NCI-H2171 treated with DMSO at 0.1 percent for 48 hours (cell line): ENCODE measurements at places on chromosomes 7 and 10.

GRCh38 chr7:294440-295154 lies 4.6 kb downstream of the FOXL3 start:
- DNase-seq, result no peak

DNA sequence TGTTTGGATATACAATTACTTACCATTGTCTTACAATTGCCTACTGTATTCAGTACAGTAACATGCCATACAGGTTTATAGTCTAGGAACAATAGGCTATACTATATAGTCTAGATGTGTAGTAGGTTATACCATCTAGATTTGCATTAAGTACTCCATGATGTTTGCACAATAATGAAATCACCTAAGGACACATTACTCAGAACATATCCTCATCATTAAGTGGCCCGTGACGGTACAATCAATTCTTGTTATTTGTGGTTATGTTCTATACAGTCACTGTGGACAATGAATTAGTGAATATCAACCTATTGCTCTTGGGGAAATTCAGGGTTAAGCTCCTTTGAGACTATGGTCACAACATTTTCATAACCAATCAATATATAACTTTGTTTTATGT lies 75.6 kb downstream of the MICU1 start:
- no peak for DNase-seq

DNA sequence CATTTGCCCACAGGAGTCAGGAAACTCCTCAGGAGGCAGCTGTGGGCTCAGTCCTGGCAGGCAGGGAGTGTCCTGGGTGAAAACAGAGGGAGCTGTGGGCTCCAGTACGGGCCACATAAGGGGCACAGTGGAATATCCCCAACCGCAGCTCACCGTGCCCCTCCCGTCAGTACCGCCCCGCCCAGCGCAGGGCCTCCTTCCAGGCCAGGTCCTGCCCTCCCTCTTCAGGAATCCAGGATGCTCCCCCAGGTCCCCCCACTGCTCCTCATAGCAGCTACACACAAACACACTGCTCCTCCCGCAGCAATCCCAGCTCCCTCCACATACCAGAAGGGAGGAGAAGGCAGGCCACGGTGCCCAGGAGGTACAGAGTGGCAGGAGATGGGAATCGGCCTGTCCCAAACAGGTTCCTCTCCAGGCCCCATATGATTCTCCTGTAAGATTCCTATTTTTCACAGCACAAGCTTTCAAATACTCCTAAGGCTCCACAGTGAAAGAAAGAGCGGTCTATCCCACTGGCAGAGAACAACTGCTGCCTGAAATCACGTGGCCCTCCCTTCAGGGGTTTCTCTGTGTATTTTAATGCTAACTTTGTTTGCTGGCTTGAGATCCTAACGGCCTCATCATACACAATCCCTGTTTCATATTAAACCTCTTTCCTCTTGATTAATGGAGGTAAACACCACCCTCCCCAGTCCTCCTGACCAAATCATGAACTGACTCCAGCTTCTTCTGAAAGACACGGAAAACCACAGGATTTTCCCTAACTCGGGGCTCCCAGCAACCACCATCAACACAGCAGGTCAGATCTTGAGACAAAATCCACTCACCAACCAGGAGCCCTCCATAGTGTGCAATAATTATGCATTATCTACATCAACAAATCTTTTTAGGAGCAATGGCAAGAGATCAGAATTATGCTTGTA lies 178.7 kb downstream of the TNS3 start:
- no peak for DNase-seq

DNA sequence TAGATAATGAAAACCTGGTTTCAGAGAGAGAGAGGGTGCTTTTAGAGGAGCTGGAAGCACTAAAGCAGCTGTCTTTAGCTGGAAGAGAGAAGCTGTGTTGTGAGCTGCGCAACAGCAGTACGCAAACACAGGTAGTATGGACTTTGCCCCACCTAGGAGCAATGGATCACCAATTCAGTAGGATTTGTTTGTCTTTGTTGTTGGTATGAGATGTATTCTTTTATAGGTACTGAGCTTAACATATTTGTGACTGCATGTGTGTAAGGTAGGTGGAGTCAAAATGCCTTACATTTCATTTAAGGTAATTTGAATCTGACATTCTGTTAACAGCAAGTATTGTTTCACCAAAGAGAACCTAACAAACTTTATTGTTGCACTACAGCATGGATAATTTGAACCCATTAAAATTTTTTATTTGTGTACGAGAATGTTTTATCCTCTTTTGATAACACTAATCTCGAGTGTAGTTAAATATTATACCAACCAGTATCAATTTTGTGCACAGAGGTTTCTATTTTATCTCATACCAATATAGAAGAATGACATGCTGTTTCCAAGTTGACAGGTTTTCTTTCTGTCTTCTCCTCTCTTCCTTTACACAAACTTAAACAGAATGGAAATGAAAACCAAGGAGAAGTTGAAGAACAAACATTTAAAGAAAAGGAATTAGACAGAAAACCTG lies 92.1 kb downstream of the CYP51A1 start:
- no peak for DNase-seq

GRCh38 chr10:48289501-48290238 lies 15.2 kb upstream of the FRMPD2 start:
- peak; percentile 16 for DNase-seq

DNA sequence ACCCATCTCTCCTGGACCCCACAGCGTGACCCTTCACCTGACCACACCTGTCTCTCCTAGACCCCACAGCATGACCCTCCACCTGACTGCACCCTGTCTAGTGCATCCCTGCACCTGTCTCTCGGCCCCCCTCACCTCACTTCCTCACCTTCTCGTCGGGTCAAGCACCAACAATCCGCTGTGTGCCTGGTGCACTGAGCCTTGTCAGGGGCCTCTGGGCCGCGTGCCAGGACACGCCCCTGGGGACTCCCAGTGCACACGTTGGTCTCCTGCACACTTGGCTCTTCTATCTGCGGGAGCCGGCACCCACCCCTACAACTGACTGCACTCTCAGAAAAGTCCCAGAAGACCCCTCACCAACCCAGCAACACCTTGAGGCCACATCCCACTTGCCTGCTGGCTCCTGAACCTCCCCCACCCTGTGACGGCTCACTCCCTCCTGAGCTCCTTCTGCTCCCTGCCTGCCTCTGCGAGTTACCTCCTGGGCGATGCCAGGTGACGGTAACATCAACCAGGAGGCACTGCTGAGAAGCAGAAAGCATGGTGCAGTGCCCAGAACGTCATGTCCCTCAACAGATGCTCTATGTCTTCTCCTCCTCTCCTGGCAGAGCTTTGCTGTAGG lies 147.6 kb downstream of the DIP2C start:
- DNase-seq, result peak; percentile 89

- DNase-seq, result peak; percentile 32
These were observed 1.1 kb downstream of the TMEM178B start for GRCh38 chr7:141074997-141075396.

DNA sequence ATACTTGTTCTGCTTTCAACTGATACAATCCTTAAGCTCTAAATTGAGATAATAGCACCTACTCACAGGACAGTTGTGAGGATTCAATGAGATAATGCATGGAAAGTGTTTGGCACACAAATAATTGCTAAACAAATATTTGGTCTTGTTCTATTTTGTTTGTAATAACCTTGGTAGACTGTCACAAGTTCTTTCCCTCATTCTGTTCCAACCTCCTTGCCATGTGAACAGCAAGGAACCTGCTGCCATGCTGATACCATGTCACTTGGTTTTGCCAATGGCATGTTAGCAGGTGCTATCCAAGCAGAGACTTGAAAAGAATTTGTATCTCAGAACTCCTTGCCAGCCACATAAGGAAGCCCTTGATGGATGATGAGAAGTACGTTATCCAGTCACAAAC lies 24.8 kb upstream of the TECTB start:
- DNase-seq, result no peak
